ENCODE measurements at places on chromosomes 5 and 9. TPM values are rescaled to one million over a fixed set of nuclear protein-coding genes. Genes with fewer than 3 reads are reported as not detected.

SPINK4 gene
- not detected for total RNA-seq

AK1 gene
- 56.2 TPM for total RNA-seq

NRARP gene
- total RNA-seq, result 14.0 TPM

SLC25A48 gene
- total RNA-seq, result not detected

SLC38A9 gene
- total RNA-seq, result 40.2 TPM

INSL4 gene
- not detected for total RNA-seq

NIPAL4 gene
- total RNA-seq, result not detected

C1QTNF3 gene
- 0.59 TPM for total RNA-seq

PDZD2 gene
- total RNA-seq, result 1.6 TPM

DNAH5 gene
- total RNA-seq, result 0.49 TPM

PCDHB10 gene
- 0.33 TPM for total RNA-seq

CAMK2A gene
- not detected for total RNA-seq

ARHGAP26 gene
- 6.8 TPM for total RNA-seq

LRRC14B gene
- total RNA-seq, result not detected

PCDHA12 gene
- total RNA-seq, result not detected

LHX6 gene
- 0.14 TPM for total RNA-seq

TSC1 gene
- 18.7 TPM for total RNA-seq

MARCOL gene
- not detected for total RNA-seq

RMI1 gene
- 6.3 TPM for total RNA-seq

RGS14 gene
- 3.4 TPM for total RNA-seq

MUSK gene
- total RNA-seq, result not detected

APBA1 gene
- 7.1 TPM for total RNA-seq

CATSPER3 gene
- not detected for total RNA-seq

ANAPC2 gene
- total RNA-seq, result 24.4 TPM

FOXD1 gene
- total RNA-seq, result 1.1 TPM

NME5 gene
- 1.1 TPM for total RNA-seq

HEMGN gene
- not detected for total RNA-seq

SMIM15 gene
- 82.9 TPM for total RNA-seq

KIF24 gene
- total RNA-seq, result 2.5 TPM

CYFIP2 gene
- total RNA-seq, result 11.5 TPM

IL4 gene
- total RNA-seq, result not detected

CDH9 gene
- total RNA-seq, result not detected

MEGF10 gene
- total RNA-seq, result 0.92 TPM

PCDHB16 gene
- total RNA-seq, result 0.13 TPM

PCDHAC2 gene
- 2.5 TPM for total RNA-seq

CHSY3 gene
- 2.1 TPM for total RNA-seq

STPG3 gene
- total RNA-seq, result not detected

QRFP gene
- not detected for total RNA-seq

CXCL14 gene
- total RNA-seq, result not detected

FOXD4L4 gene
- 0.25 TPM for total RNA-seq

FAM120A gene
- 108 TPM for total RNA-seq

RPL35 gene
- 1,491 TPM for total RNA-seq

FAM53C gene
- 30.8 TPM for total RNA-seq

CDKN2B gene
- total RNA-seq, result 2.3 TPM

ALDOB gene
- not detected for total RNA-seq

LCN2 gene
- not detected for total RNA-seq

TSSK1B gene
- not detected for total RNA-seq
